Pulmonary artery endothelial cell (primary cell): ENCODE measurements at places on chromosomes 2 and 18. TPM values are rescaled to one million over a fixed set of nuclear protein-coding genes. Genes with fewer than 3 reads are reported as not detected.

Gene GDF7
- 11.1 and 42.0 TPM in 2 replicates for total RNA-seq

Gene SLC14A1
- not detected in 2 replicates for total RNA-seq

Gene RFTN2
- total RNA-seq: 6.5 and 13.8 TPM in 2 replicates

Gene GREB1L
- total RNA-seq: 0.20 and 0.67 TPM in 2 replicates

Gene FAP
- total RNA-seq: 0.21 and 0.53 TPM in 2 replicates

Gene CPLX4
- total RNA-seq: not detected in 2 replicates

Gene STARD6
- total RNA-seq: 0.33 TPM in 1 of 2 replicates, not detected in the other

Gene HSBP1L1
- total RNA-seq: 1.4 and 1.7 TPM in 2 replicates
